ENCODE measurements at places on chromosomes 3 and 15.

- no peak for DNase-seq
Observed at GRCh38 chr3:141544697-141545096, 57.9 kb downstream of the RASA2 start.

DNA sequence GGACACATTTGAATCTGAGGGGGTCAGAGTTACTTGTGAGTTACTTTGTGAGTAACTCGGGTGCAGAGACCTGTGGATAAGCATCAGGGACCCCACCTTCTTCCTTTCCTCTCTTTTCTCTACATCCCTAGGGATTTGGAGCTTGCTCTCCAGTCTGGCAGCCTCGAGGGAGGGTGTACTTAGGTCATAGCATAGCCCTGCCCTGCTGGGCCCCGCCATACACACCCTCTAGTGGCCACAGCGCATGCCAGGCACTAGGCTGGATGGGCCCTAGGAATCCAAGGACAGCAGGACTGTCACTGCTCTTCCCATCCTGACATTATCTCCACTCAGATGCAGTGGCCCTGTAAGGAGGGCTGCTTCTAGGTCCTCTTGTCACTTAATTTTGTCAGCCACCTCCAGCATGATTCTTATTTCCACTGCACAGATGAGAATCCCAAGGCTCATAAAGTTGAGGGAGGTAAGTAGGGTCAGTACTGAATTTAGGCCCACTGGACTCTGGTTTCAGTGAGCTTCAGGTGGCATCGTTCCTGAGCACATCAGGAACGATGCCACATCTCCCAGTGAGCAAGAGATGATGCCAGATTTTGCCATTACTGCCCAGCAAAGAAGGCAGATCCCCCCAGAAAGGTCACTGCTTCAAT, 3.6 kb upstream of the SMAD6 start:
- no peak for DNase-seq

GRCh38 chr3:183710231-183710630, 12.6 kb downstream of the YEATS2 start:
- DNase-seq: no peak

- DNase-seq: no peak
Observed at GRCh38 chr3:44509393-44509921, 32.0 kb upstream of the ZNF445 start.

DNA sequence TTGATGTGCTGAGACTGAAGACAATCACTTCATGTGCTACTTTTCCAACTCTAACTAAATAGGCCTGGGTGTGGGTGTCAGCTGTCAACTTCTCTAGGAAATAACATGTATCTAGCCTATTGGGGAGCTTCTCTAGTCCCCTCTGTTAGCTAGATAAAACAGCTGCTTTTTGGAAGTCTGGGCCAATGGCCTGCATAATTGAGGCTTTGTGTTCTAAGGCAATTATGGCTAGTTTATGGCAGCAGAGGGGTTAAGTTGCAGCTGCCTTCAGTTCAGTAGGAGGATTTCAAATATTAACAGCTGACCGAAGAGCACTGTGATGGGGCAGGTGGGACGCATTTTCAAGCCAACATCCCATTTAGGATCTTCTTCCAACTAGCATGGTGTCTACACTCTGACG, 6.4 kb downstream of the COL8A1 start:
- DNase-seq: no peak

- no peak for DNase-seq
Observed at GRCh38 chr3:1195947-1196346, 103.1 kb downstream of the CNTN6 start.

DNA sequence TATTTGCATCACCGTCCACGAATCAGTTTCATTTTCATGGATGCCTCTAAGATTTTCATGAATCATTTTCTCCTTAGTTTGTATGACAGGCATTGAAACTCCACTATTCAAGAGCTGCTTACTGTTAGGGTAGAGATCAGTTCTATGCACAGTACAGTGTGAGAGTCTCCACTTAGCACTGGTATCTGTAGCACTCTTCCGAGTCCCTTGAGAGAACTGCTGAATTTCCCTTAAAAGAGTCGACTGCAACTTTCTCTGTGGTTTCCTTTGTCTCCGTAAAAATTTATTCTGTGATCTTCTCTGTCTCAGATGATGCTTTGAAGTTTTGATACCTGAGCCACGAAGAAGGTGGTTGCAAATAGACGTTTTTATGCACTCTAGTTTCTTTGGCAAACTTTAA, 14.8 kb downstream of the GTPBP8 start:
- DNase-seq: no peak

- no peak for DNase-seq
Observed at GRCh38 chr3:187640569-187641059, 29.6 kb downstream of the SST start.

DNA sequence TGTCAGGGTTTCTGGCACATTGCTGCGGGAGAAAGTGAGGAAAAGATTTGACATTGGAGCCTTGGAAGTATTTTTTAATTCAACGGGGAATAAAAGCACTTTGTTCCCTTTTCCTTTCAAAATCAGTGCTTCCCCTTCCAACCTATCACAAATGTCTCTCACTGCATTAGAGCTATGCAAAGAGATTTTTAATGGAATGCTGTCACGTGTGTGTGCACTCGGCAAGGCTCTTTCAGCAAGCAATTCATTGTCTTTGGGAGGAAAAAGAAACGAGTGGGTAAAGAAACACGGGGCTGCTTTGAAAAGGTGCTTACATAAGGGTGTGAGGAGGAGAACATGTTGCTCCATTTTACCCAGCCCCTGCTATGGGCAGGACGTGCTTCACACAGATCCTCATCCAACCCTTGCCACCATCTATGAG, 490.4 kb upstream of the PROK2 start:
- no peak for DNase-seq

GRCh38 chr15:93359425-93360131, 270.6 kb upstream of the RGMA start:
- no peak for DNase-seq

- no peak for DNase-seq
Observed at GRCh38 chr3:137084586-137084985, 126.8 kb downstream of the IL20RB start.

- no peak for DNase-seq
Observed at GRCh38 chr3:73563896-73564582, 60.7 kb downstream of the PDZRN3 start.

GRCh38 chr3:138782755-138783154, 52.0 kb downstream of the PIK3CB start:
- no peak for DNase-seq

DNA sequence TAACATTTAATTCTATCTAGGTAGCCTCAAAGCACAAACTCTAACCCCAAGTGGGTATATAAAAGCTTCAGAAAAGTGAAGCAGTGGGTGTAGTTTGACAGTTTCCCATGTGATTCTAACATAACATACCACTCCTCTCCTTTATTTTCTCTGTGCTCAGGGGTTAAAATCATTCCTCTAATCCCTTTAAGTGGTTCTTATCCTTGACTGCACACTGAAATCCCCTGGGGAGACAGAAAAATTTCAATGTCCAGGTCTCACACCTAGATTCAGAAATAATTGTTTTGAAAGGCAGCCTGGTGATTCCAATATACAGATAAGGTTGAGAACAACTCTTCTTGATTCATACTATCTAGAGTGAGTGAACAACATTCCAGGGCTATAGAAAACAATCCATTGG, 986.4 kb downstream of the ROBO1 start:
- no peak for DNase-seq
